ENCODE measurements at places on chromosomes 16 and 17. TPM values are rescaled to one million over a fixed set of nuclear protein-coding genes. Genes with fewer than 3 reads are reported as not detected.

DNA sequence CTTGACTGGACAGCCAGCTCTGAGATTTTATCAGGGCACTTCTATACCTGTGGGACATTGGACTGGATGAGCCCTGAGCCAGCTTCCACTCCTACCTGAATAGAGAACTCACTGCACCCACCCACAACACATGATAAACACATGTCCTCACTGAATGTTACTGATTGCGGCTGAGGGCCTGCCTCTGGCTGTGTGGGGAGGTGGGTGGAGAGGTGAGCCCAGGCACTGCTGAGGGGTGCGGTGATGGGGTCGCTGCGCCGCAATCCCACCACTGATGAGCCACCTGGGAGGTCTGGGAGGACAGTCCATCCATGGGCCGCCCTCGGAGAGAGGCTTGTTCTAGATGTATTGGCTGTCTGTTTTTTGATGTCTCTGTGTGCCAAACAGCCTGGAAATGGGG is 5.4 kb downstream of the TMEM92 start:
- peak; percentile 16 for DNase-seq
- peak overlapping the region; percentile 73 for H3K27ac ChIP-seq
- H3K36me3 ChIP-seq, result peaks cover 4% of the 10 kb centered on the region
- H3K4me1 ChIP-seq, result peaks cover 71% of the 10 kb centered on the region
- H3K4me3 ChIP-seq, result no peak overlapping the region
- H3K27me3 ChIP-seq, result no peaks in the 10 kb centered on the region

GRCh38 chr17:15451680-15452079 is 15.7 kb downstream of the CDRT4 start:
- peaks cover 13% of the 10 kb centered on the region for H3K4me1 ChIP-seq
- no peaks in the 10 kb centered on the region for H3K36me3 ChIP-seq
- H3K4me3 ChIP-seq, result no peak overlapping the region
- DNase-seq, result no peak
- H3K27ac ChIP-seq, result no peak overlapping the region

DNA sequence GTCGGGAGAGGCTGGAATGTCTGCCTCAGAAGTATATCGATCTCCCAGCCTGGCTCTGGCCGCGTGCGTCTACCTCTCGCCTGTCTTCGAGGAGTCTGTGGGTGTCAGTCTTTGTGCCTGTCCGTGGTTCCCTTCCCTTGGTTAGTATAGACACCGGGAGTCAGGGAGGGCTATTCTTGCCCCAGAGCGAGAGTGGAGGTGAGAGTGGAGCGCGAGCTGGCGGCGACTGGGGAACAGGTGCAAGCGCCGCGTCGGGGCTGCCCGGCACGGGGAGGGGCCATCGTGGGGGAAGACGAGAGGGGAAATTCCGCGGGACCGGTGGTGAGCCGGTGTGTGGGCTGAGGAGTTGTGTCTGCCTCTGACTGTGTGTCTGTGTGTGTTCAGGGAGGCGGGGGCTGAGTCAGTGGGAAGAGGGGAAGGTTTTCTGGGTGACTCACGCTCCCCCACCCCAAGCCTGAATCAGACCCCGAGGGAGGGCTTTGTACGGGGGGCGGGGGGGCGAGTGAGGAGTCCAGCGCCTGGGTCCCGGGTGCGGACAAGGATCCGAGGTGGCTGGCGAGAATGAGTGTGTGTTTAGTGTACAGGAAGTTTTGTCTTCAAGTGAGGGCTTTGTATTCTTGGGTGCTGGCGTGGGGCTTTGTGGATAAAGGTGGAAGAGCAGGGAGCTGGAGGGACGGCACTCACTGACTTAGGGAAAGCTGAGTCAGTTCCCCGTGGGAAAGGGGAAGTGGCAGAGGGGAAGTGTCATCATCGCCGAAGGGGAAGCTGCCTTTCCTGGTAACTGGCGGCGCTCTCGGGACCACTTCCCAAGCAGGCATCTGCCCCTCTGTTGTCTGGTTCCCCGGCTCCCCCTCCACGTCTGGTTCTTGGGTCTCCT is 8.6 kb downstream of the KDM6B start:
- H3K27ac ChIP-seq, result peak overlapping the region; percentile 96
- peak overlapping the region; percentile 71 for H3K4me3 ChIP-seq
- peaks cover 4% of the 10 kb centered on the region for H3K4me1 ChIP-seq
- no peaks in the 10 kb centered on the region for H3K27me3 ChIP-seq
- peak; percentile 79 for DNase-seq
- peaks cover 31% of the 10 kb centered on the region for H3K36me3 ChIP-seq

DNA sequence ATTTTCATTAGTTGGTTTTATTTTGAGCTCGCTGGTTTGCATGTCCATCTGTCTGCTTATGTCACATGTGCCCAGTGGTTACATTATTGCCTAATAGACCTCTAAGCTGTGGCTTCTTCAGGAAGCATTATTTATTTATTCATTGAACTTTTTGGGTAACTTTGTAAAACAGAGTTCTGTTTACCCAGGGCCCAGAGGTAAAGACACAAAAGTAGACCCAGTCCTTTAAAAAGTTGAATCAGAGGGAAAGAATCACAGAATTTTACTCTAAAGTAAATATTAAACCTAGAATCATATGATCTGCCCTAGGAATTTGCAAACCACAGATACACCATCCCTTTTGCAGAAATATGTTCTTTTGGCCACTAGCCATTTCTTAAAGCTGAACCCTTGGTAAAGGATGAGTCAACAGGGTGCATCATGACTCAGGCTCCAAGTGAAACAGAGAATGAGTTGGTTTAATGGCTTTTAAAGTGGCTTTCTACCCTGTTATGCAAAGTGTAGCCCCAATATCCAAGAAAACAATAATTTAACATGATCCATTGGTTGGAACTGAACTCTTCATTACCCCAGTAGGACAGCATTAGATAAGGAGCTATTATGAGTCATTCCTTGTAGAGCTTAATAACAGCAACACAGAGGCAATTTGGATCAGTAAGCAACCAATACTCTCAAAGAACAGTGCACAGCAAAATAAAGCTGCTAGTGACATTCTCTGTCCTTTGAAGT is 236.3 kb downstream of the KCNJ2 start:
- H3K27ac ChIP-seq, result no peak overlapping the region
- H3K36me3 ChIP-seq, result no peaks in the 10 kb centered on the region
- H3K27me3 ChIP-seq, result no peaks in the 10 kb centered on the region
- no peaks in the 10 kb centered on the region for H3K4me1 ChIP-seq

DNA sequence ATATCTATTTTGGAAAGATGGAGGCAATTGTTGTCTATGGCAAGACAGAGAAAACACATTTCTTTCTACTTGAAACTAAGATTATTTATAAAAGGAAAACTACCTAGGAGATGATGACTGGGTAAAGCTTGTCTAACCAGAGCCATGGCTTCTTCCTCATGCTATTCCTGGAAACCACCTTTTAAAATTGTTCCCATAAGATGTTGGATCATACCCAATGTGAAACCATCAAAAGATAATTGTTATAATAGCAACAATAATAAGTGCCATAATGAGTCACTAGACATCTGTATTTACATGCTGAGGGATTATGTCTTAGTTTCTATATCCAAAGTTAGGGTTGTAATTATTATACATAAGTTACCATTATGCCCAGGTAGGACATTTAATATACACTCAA is 428.4 kb downstream of the KCNJ2 start:
- H3K27ac ChIP-seq, result no peak overlapping the region
- H3K27me3 ChIP-seq, result no peaks in the 10 kb centered on the region
- H3K4me3 ChIP-seq, result no peak overlapping the region
- no peaks in the 10 kb centered on the region for H3K36me3 ChIP-seq

GRCh38 chr17:35023538-35023937 is 40.0 kb downstream of the RFFL start:
- H3K4me1 ChIP-seq, result peaks cover under 1% of the 10 kb centered on the region
- H3K27me3 ChIP-seq, result no peaks in the 10 kb centered on the region
- no peak overlapping the region for H3K4me3 ChIP-seq
- H3K36me3 ChIP-seq, result peaks cover 2% of the 10 kb centered on the region
- H3K27ac ChIP-seq, result peak overlapping the region; percentile 34

Gene MT4
- not detected for polyA plus RNA-seq

DNA sequence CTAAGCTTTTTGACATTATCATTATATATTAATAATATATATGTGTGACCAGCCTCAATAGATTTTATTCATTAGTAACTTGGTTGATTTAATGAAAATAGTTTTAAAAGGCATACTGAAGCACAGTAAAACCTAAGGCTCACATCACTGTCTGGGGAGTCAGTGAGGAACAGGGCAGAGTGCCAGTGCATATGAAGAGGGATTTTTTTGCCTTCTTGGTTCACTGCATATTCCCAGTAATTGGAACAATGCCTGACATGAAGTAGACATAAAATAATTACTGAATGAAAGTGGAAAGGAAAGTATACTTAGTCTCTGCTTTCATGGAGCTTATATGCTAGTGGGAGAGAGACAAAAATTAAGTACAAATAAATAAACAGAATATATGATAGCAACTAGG is 81.1 kb downstream of the FTO start:
- no peaks in the 10 kb centered on the region for H3K4me1 ChIP-seq
- no peak for DNase-seq
- no peaks in the 10 kb centered on the region for H3K27me3 ChIP-seq
- no peak overlapping the region for H3K27ac ChIP-seq
- H3K36me3 ChIP-seq, result no peaks in the 10 kb centered on the region

GRCh38 chr17:41895617-41896016 is 23.1 kb downstream of the ACLY start:
- H3K27me3 ChIP-seq, result no peaks in the 10 kb centered on the region
- H3K36me3 ChIP-seq, result peaks cover 38% of the 10 kb centered on the region
- H3K27ac ChIP-seq, result no peak overlapping the region
- H3K4me1 ChIP-seq, result peaks cover 19% of the 10 kb centered on the region

GRCh38 chr17:10777890-10778289 is 26.0 kb downstream of the TMEM238L start:
- H3K4me1 ChIP-seq, result peaks cover 8% of the 10 kb centered on the region
- no peaks in the 10 kb centered on the region for H3K36me3 ChIP-seq
- DNase-seq, result no peak
- H3K27me3 ChIP-seq, result no peaks in the 10 kb centered on the region

Gene SLX1B
- polyA plus RNA-seq, result 66.6 TPM

Gene TMEM219
- 314 TPM for polyA plus RNA-seq

DNA sequence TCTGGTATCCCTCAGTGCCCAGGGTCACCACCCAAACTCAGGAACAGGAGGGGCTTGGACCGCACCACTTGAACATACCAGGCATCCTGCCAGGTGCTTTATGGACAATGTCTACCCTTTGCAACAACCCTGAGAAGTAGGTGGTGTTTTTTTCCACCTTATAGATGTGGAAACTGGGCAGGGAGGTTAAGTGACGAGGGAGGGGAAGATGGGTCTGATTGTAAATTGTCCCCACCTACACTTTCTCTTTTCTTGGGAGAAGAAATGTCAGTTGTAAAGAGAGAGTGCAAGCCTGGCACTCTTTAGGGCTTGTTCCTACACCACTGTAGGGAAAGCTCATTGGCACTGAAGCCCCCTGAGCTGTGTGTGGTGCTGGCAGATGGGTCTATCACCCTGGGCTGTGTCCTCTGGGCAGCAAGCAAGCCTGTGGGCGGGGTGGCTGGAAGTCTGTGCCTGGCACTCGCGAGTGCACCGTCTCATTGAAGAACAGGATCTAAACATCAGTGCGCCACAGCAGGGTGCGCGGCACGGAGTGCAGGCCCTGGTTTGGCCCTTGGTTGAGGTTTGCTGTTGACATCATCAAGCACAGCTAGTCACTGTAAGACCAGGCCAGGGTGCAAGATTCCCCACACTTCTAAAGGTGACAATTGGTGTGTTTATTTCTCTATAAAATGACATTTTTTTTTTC is 15.1 kb downstream of the NOD2 start:
- no peaks in the 10 kb centered on the region for H3K36me3 ChIP-seq
- no peaks in the 10 kb centered on the region for H3K4me1 ChIP-seq
- H3K4me3 ChIP-seq, result no peak overlapping the region
- DNase-seq, result no peak
- no peaks in the 10 kb centered on the region for H3K27me3 ChIP-seq

Gene SLFN13
- polyA plus RNA-seq, result 2.4 TPM

Gene CA7
- 45.9 TPM for polyA plus RNA-seq

GRCh38 chr16:58435779-58436178 is 43.5 kb downstream of the GINS3 start:
- H3K4me1 ChIP-seq, result no peaks in the 10 kb centered on the region
- no peak overlapping the region for H3K4me3 ChIP-seq
- DNase-seq, result no peak
- no peaks in the 10 kb centered on the region for H3K27me3 ChIP-seq

GRCh38 chr17:78674595-78675315 is 97.6 kb upstream of the DNAH17 start:
- peaks cover 3% of the 10 kb centered on the region for H3K4me1 ChIP-seq
- H3K27me3 ChIP-seq, result no peaks in the 10 kb centered on the region
- peaks cover 66% of the 10 kb centered on the region for H3K36me3 ChIP-seq
- DNase-seq, result no peak
- no peak overlapping the region for H3K4me3 ChIP-seq

Gene BCKDK
- 27.5 TPM for polyA plus RNA-seq

- no peak overlapping the region for H3K27ac ChIP-seq
- no peak for DNase-seq
- peaks cover 3% of the 10 kb centered on the region for H3K27me3 ChIP-seq
Measured at GRCh38 chr17:79338604-79339003, 264.0 kb downstream of the ENGASE start.

DNA sequence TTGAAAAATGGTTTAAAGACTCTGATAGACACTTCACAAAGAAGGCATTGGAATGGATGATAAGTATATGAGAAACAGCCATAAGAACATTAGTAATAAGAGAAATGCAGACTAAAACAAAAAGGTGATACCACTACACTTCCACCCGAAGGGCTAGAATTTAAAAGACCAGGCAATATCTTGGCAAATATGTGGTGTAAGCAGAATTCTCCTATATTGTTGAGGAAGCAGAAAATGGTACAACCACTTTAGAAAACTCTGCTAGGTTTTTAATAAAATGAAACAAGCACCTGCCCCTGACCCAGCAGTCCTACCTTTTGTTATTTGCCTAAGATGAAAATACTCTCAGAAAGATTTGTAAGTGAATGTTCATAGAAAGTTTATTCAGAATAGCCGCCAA is 43.7 kb downstream of the MAP2K4 start:
- H3K27ac ChIP-seq, result no peak overlapping the region
- H3K4me3 ChIP-seq, result no peak overlapping the region
- no peaks in the 10 kb centered on the region for H3K4me1 ChIP-seq
- peaks cover 3% of the 10 kb centered on the region for H3K36me3 ChIP-seq

DNA sequence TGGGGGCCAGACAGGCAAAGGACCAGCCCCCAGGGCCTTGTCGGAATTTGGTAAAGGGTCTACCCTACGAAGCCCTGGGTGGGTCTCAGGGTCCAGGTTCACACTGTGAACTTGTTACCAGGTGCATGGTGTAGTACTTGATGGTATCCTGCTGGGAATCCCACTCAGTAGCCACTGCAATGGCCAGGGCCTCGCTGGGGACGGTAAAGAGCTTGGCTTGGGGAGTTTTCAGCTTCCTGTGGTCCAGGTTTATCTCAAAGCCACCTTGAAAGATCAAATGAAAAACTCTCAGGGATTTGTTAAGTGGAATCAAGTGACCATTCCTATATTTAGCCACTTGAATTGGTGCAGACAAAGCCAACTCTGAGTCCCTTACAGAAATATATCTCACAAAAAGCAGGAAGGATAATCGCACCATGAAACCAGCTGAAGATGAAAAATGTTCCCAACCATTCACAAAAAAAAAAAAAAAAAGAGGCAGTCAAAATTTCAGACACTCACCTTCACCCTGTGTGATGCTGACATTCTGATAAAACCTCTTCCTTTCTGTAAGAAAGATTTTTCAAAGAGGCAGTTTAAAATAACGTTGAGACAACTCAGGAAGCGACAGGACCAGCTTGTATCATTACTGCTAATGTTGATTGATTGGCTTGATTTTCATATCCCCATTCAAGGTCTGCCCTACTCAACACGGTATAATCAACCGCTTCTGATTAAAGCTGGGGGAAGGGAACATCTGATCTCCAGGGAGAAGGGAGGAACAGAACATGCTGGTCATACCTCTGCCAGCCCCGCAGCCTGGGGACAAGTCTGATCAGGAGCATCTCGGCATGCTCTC is 10.6 kb downstream of the ATPAF2 start:
- no peaks in the 10 kb centered on the region for H3K4me1 ChIP-seq
- H3K4me3 ChIP-seq, result no peak overlapping the region
- no peak overlapping the region for H3K27ac ChIP-seq
- H3K27me3 ChIP-seq, result no peaks in the 10 kb centered on the region
- peaks cover 32% of the 10 kb centered on the region for H3K36me3 ChIP-seq
- no peak for DNase-seq

Data from small intestine (tissue), 16 donors.